ENCODE measurements at places on chromosomes 2 and 18.

DNA sequence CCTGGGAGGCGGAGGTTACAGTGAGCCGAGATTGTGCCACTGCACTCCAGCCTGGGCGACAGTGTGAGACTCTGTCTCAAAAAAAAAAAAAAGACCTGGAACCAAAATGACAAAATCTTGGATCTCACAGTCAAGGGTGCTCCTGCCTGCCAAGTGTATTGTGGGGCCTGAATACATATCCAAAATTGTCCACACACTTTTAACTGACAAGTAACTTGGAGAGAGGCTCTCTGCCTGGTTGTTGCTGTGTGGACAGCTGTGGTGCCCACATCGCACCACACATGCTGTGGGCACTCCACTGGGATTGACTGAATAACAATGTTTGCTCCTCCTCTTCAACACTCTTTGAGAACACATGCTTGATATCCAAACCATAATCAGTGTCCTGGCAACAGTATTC, 117.6 kb upstream of the REV1 start:
- DNase-seq, result no peak

DNA sequence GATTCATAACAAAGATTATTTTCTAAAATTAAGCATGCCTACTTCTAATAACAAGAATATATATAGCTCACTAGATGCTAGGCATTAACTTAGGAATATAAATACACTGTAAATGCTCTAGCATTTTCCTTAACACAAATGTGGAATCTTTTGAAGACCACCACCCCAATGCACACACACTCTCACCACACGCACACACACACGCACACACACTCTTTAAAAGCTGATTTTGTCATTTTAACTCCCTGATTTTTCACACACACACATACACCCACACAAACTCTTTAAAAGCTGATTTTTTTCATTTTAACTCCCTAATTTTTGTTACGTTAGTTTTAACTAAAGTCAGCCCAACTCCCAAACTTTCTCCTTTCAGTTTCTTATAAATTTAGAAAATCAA, 3.0 kb downstream of the COL5A2 start:
- no peak for DNase-seq

- peak; percentile 55 for DNase-seq
These were observed at the start of gene RAB3GAP1 for GRCh38 chr2:135052042-135052876. RAB3GAP1 (plus strand) TSS chr2:135052292; CDS start chr2:135052308, 16 bp downstream.

DNA sequence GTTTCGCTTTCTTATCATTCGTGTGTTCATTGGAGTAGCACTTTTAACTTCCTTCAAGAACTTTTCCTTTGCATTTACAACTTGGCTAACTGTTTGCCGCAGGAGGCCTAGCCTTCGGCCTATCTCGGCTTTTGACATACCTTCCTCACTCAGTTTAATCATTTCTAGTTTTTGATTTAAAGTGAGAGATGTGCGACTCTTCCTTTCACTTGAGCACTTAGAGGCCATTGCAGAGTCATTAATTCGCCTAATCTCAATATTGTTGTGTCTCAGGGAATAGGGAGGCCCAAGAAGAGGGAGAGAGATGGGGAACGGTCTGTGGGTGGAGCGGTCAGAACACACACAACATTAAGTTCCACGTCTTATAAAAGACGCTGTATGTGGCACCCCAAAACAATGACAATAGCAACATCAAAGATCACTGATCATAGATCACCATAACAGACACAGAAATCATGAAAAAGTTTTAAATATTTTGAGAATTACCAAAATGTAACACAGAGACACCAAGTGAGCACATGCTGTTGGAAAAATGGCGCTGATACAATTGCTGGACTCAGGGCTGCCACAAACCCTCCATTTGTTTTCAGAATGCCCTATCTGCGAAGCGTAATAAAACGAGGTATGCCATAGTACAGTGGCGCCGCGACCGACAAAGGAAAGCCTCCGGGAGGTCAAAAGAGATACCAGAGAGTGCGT, 553 bp downstream of the TIGD1 start:
- no peak for DNase-seq

- no peak for DNase-seq
These were observed 81.4 kb downstream of the ADCYAP1 start for GRCh38 chr18:986051-986450.

DNA sequence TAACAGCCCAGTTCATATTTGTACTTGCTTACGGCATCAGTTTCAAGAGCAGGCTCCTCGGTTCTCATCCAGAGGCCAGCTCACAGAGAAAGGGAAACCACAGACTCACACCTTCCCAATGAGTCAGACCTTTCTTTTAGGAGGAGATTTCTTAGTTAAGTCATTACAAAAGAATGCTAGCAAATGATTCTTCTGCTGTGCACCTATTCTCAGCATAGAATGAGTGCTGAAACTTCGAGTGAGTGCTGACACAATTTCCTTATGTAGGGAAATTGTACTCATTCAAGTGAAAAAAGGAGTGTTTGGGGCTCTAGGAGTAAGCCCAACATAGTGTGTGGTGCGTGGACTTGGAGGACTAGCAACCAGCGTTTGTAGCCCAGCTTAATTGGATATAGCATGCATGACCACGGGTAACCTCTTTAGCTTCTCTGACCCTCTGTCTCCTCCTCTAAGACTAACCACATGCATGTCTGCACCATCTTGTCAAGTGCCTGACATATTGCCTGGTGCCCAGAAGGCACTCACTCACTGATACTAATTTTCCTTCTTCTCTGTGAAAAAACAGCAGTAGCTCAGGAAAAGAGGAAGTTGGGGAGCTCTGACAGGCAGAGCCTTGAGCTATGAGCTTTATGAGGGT, 87.0 kb downstream of the ALPK2 start:
- DNase-seq, result no peak

DNA sequence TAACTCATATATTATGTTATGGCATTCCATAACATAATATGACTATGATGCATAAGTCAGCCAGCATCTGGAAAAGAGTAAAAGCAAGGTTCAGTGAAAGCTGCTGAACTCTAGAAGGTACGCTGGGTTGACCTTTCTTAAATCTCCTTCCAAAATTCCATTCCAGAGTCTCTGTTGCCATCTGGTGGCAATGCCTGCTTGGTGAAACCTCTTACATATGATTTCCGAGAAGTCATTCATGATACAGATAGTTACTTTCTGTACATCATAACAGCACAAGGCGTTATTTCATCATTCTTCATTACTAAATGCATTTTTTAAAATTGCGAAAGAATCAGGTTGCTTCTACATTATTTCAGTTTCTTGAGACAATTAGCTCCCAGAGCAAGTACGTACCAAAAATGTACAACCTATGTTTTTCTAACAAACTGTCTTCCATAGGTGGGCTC, 7.0 kb upstream of the EPG5 start:
- DNase-seq, result peak; percentile 69

DNA sequence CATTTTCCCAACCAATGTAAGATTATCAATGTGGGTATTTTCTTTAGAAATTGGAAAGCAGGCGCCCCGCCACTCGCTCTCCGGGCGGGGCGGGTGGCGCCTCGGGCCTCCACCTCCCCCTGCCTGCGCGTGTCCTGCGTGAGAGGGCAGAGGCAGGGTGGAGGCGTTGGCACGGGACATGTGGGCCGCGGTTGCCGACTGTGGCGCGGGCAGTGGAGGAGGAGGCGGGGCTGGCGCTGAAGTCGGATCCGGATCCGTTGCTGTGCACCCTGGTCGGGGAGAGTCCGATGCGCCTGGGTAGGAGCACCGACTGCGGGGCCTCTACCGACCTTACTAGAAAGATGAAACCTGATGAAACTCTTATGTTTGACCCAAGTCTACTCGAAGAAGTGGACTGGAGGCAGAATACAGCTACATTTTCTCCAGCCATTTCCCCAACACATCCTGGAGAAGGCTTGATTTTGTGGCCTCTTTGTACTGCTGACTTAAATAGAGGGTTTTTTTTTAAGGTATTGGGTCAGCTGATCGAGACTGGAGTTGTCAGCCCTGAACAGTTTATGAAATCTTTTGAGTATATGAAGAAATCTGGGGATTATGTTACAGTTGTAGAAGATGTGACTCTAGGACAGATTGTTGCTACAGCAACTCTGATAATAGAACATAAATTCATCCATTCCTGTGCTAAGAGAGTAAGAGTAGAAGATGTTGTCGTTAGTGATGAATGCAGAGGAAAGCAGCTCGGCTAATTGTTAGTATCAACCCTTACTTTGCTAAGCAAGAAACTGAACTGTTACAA, 37.9 kb downstream of the PMS1 start:
- DNase-seq, result no peak

- no peak for DNase-seq
These were observed 100.4 kb downstream of the LDLRAD4 start for GRCh38 chr18:13318731-13319501.

GRCh38 chr2:13006829-13007717, 290.3 kb downstream of the TRIB2 start:
- peak; percentile 52 for DNase-seq

GRCh38 chr2:98379311-98380202, 33.3 kb downstream of the CNGA3 start:
- no peak for DNase-seq

GRCh38 chr18:61941948-61942471, 49.2 kb upstream of the RNF152 start:
- no peak for DNase-seq

- DNase-seq, result no peak
These were observed 168.5 kb downstream of the EN1 start for GRCh38 chr2:118678985-118679384.

- DNase-seq, result no peak
These were observed 174.7 kb downstream of the DNER start for GRCh38 chr2:229539628-229540027.

GRCh38 chr2:67083951-67084350, 313.2 kb upstream of the ETAA1 start:
- no peak for DNase-seq

DNA sequence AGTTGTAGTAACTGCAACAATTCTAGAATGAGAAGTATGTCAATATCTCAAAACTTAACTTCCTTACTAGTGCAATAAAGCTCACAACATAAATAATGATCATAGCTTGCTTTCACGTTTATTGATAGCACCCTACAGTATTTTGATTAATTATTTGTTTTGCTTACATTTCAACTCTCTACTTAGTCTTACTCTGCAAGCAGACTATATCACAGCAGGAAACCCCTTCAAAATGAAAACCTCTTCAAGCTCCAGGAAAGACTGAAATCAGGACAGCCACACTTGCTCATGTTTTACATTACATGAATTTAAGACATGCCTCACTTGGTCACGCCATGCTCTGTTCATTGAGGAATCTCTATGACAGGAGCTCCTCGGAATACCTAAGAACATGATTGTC, 3.3 kb downstream of the OLA1 start:
- DNase-seq, result no peak

DNA sequence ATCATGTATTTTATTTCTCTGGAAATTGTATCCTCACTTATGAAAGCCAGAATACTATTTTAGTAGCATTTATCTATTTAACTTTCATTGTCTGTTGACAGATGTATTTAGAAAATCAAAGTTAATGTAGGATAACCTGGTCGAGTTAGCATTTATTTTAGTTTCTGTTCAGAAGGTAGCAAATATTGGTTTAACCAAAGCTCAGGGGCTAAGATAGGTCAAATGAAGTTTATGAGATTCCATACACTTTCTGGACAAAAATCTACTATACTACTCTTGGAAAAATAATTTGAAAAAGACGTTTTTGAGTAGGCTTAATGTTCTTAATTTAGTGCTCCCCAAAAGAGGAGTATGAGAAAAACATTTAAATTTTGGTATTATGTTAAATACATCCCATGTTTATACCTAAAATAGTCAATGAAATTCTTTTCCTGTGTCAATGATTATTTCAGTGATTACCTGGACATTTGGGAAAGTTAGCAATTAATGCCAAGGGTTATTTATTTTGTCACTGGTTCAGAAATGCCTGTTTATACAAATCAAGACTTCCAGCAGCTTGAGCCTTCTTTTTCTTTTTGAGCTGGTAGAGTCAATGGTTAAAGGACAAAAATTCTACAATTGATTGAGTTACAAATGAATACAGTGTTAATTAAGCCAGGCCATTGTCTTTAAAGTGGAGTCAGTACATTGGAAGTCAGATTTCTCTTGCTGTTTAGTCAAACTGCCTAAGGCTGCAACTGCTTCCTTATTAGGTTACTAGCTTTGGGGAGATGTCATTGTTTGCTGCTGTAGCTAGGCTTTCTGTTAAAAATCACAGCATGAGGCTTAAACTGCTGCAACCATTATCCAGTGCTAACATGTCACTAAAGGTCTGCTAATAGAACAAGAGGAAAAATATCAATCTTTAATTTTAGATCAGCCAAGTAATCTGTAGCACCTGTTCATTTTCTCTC, 182.3 kb downstream of the CAMKMT start:
- peak; percentile 90 for DNase-seq

- DNase-seq, result no peak
These were observed 335.0 kb downstream of the CBLN2 start for GRCh38 chr18:72208920-72209676.

- no peak for DNase-seq
These were observed 100.0 kb downstream of the WDSUB1 start for GRCh38 chr2:159186462-159186861.

GRCh38 chr2:289362-290089, 1.6 kb upstream of the ALKAL2 start:
- DNase-seq, result no peak

- no peak for DNase-seq
These were observed 24.2 kb downstream of the SNORC start for GRCh38 chr2:232894251-232894650.

GRCh38 chr2:179768765-179769164, 92.6 kb downstream of the ZNF385B start:
- no peak for DNase-seq

GRCh38 chr2:157934684-157935377, 58.7 kb upstream of the ACVR1 start:
- DNase-seq, result no peak

GRCh38 chr2:44774826-44775492, 166.5 kb upstream of the SIX3 start:
- peak; percentile 19 for DNase-seq

DNA sequence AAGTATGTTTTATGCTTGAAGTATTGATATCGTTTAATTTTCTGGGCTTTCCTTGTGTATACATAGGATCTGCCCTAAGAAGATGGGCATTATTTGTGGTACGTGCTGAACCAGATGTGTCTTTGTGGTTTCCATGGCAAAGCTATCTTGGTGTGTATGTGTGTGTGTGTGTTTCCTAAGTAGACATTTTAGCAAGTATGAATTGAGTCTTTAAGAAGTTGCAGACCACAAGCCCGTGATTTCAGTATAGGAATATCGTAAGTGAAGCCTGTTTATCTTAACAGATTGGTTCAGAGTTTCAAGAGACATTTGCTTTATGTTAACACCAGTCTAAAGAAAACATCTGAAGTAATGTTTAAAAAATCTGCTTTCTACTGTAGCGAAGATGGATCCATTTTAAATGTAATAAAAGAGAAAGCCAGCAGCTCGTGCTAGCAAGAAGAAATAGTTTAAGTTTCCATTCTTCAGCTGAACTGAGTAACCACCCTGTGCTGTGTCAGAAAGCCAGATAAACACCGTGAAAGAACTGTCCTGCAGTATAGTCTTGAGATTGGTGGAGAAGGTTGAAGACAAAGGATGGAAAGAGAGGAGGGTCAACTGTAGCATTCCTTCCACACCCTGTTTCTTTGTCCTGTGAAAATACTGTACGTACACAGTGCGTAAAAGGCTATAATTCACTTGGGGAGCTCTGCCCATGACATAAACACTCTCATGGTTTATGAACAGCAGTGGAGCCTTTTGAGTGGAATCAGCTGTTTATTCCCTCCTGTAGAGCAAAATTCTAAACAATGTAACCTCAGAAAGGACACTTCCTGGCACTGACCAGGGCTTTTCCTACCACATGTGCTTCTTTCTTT, 91.9 kb upstream of the FOSL2 start:
- DNase-seq, result no peak

GRCh38 chr2:151097128-151097527, 164.5 kb downstream of the RBM43 start:
- DNase-seq, result no peak

- no peak for DNase-seq
These were observed 12.8 kb downstream of the MYCN start for GRCh38 chr2:15953147-15953630.

GRCh38 chr2:86195808-86196387, 636 bp upstream of the IMMT start:
- no peak for DNase-seq
